Activated naive CD8-positive, alpha-beta T cell treated with anti-CD3 and anti-CD28 coated beads, Interleukin-2, amount 10 ng/mL, durations not matched to agents 7 days and 5 days (primary cell): ENCODE measurements at places on chromosomes 11 and 22.

DNA sequence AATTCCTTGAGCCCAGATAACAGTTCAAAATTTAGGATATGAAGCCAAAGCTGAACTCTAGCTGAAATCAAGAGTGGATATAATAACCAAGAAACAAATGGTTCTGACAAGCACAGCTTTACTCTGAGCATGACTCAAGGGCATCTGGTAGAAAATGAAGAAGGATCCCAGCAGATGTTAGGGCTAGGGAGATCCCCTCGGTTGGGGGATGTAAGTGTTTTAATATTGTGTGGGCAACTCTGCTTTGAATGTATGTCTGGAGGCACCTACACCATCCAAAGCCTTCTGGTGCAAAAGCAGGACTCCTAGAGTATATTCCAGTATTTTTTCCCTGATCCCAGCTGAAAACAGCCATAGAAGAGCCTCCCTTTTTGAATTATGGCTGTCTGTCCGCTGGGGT lies 61.7 kb downstream of the FLI1 start:
- DNase-seq, result no peak

DNA sequence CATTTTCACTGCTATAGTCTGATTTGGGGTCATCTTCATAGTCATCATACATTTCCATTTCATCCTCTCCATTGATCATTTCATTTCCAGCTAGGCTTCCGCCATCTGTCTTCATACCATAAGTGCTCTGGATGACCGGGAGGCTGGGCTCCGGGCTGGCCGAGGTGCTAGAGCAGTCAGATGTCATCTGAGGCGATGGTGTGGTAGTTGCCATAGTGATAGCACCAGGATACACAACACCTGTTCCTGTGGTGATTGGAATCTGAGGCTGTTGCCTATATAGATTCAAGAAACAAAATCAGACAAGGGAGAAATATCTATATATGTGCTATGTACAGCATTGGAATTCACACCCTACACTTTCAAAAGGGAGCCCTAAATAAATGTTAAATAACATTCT lies 383.5 kb downstream of the SOX6 start:
- DNase-seq, result no peak

DNA sequence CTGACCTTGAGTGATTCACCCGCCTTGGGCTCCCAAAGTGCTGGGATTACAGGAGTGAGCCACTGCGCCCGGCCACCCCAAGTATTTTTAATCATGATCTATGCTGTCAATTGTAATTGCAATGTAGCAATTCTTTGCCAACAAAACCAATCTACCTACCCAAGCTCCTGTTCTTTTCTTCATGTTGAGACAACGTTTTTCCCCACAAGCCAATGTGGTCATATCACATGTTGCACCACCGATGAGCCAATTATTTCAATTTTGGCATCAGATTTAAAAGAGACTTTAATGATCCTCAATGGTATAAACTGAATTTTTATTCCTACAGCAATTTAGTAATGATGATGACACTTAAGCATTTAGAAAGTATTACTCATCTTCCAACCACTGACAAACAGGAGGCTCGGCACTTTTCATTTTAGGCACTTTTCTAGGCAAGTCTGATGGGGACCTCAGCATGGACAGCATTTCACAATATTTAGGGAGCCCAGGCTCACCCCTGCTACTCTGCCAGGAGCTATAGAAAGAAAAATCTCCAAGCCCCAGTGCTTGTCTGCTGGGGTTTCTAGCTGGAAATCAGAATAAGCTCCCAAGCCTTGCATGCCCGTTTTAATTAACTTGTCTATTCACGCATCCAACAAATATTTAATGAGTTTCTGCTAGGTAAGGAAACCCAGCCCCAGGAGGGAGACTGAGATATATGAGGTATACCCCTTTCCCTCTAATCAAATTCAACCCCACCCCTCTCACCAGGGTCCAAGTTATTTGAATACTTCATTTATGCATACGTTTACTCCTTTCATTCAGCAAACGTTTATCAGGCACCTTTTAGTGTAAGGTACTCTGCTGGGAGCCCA lies 291.4 kb downstream of the ST3GAL4 start:
- DNase-seq, result no peak

GRCh38 chr11:30025396-30026139 lies 8.7 kb upstream of the KCNA4 start:
- no peak for DNase-seq

GRCh38 chr11:133172349-133172748 lies 360.0 kb downstream of the OPCML start:
- no peak for DNase-seq

GRCh38 chr11:56049487-56049886 lies 22.0 kb downstream of the OR5AS1 start:
- no peak for DNase-seq

GRCh38 chr11:87493516-87493915 lies 455.8 kb downstream of the TMEM135 start:
- no peak for DNase-seq

GRCh38 chr11:65862941-65863888 lies 3.0 kb downstream of the MUS81 start:
- DNase-seq, result peak; percentile 22

GRCh38 chr11:94858012-94858705 lies 90.0 kb downstream of the AMOTL1 start:
- no peak for DNase-seq

DNA sequence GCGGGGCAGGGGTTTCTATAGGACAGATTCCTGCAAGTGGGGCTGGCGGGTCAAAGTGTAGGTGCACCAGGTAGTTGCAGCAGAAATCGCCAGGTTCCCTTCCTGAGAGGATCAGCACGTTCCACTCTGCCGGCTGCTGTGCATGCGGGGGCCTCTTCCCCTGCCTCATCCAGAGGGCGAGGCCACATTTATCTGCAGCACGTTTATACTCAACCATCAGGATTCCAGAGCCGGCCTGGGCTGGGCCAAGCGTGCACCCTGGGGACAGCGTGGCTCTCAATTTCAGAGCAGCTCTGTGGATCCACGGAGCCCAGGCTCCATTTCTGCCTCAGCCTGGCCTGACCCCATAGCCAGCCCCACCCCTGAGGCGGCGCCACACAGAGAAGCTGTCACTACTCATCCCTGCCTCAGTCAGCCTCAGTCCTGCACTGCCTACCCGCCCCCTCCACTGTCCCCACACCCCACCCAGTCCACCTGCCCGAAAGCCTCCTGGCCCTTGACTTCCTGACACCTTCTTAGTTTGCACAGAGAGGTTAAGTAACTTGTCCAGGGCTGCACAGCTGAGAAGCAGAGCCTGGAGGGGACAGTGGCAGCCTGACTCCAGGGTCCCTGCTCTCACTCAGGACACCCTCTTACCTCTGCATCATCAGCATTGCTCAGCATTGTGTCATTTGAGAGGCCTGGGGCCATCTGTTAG lies 45.9 kb upstream of the RTL6 start:
- DNase-seq, result no peak

DNA sequence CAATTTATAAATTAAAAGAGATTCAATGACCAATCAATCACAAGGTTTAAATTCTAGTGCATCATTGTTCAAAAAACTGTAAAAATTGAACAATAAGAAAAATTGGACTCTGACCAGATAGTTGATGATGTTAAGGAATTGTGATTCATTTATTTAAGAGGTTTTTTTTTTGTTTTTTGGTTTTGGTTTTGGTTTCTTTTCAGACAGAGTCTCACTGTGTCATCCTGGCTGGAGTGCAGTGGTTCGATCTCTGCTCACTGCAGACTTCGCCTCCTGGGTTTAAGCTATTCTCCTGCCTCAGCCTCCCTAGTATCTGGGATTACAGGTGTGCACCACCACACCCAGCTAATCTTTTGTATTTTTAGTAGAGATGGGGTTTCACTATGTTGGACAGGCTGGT lies 17.1 kb upstream of the EIF3M start:
- no peak for DNase-seq

- no peak for DNase-seq
Measured at GRCh38 chr22:50319503-50319951, 7.3 kb downstream of the DENND6B start.

GRCh38 chr11:75431533-75432525 lies 1.2 kb downstream of the KLHL35 start:
- no peak for DNase-seq

DNA sequence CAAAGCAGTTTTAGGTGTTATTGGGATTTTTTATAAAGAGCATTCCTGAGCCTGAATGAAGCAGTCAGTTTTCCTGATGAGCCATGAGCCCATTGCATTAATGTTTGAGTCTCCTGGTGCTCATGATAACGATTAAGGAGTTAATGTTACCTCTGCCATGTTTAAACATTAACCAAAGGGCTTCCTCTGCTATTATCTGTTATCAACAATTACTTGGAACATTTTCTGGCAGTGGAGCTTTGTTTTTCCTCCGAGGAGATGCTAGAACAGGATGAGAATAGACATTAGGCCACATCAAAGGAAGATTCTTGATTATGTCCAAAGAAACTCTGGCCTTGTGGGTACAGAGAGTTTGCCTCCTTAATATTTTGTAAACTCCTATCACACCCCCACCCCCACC lies 49.9 kb downstream of the ZNRF3 start:
- no peak for DNase-seq

GRCh38 chr11:57340039-57340615 lies 2.0 kb downstream of the P2RX3 start:
- DNase-seq, result no peak

GRCh38 chr11:130487924-130488815 lies 39.7 kb downstream of the ADAMTS15 start:
- no peak for DNase-seq

- DNase-seq, result no peak
Measured at GRCh38 chr11:17743808-17744119, 9.2 kb downstream of the KCNC1 start.

GRCh38 chr22:26482161-26482560 lies 1.4 kb downstream of the HPS4 start:
- no peak for DNase-seq

DNA sequence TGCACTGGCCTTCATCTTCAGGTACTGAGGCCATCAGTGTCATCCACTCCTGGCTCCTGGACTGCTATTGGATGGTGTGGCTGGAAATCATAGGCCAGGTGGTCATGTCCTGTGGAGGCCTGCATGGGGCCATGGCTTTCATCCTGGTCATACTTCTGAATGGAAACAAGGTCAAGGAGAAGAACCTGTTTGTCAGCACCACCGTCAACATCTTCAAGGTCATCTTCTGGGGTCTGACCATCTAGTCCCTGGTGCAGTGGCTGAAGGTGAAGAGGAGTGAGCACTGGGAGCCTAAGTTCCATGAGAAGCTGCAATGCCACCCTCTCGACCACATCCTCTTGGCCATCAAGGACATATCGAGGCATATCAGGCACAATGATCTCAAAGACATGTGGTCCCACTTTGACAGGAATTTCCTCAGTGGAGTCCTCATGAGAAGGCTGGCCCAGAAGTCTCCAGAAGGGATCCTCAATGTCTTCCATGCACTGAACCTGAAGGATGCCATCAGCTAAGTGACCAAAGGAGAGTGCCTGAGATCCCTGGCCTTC lies 120.0 kb upstream of the SERPIND1 start:
- no peak for DNase-seq

GRCh38 chr11:1406571-1407485 lies 17.1 kb downstream of the BRSK2 start:
- no peak for DNase-seq

GRCh38 chr11:69215784-69216415 lies 60.2 kb downstream of the SMIM38 start:
- DNase-seq, result no peak

DNA sequence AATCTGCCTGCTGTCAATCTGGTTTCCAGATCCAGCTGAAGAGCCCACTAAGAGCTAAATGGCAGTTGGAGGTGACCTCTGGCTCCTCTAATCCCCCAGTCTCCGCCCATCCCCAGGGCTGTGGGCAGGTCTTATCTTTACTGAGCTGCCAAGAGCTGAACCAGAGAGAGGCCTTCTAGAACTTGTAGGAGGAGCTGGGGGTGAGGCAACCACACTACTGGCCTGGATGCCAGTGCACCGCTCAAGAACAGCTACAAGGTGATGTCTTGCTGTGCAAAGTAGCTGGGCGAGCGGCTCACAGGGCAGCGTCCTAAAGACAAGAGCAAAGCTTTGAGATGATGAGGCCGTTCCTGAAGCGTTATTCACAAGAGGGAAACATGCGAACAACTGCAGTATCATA lies 374.6 kb downstream of the CTTN start:
- DNase-seq, result no peak

GRCh38 chr22:38012604-38013072 lies 28.3 kb upstream of the SOX10 start:
- DNase-seq, result no peak

GRCh38 chr11:83819931-83820549 lies 533.9 kb upstream of the CCDC90B start:
- DNase-seq, result no peak

GRCh38 chr22:45997077-45997776 lies 20.3 kb upstream of the WNT7B start:
- peak; percentile 57 for DNase-seq
